ENCODE measurements at places on chromosomes 1 and 21.
A peak's percentile ranks its signal among the peaks of the same experiment; 100 is the strongest.

DNA sequence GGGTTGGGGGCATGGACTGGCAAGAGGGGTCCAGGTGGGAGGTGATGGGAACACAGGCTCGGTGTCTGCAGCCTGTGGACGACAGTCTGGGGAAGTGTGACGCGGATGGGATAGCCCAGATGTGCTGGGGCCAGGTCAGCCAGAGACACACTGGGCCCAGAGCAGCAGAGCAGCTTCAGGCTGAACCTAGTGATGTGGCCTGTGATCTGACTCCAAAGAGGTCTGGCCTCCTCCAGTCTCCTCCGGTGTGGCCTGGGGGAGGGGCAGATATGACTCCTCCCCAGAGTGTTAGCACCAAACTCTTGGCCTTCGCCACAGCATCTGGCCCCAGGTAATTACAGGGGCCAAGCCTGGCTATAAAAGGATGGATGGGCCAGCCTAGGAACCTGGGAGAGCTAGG, 13.5 kb downstream of the EFNA3 start:
- no peak for DNase-seq

GRCh38 chr21:16942703-16943102, 570.1 kb upstream of the CXADR start:
- no peak for DNase-seq

- DNase-seq: peak; percentile 13
These were observed 62.1 kb upstream of the JUN start for GRCh38 chr1:58845942-58846341.

DNA sequence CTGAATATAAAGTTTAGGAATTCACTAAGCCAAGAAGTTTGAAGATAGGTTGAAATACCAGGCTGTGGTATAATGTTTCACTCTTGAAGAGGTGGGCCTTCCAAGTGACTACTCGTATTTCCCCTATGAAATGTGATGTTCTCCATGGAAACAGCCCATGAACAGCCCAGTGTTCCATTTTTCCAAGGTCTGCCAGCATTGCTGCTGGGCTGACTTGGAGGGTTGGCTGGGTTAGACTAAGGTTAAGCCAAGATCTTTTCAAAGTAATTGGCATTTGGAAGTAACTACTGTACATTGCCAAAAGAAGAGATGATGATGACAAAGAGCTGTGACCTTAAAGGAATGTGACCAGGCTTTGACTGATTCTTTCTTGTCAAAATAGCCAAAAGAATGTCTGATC, 73.8 kb downstream of the RPE65 start:
- no peak for DNase-seq

GRCh38 chr1:208551633-208552320, 307.6 kb upstream of the PLXNA2 start:
- no peak for DNase-seq

GRCh38 chr1:207848234-207848633, 62.7 kb downstream of the CD34 start:
- DNase-seq: peak; percentile 83

DNA sequence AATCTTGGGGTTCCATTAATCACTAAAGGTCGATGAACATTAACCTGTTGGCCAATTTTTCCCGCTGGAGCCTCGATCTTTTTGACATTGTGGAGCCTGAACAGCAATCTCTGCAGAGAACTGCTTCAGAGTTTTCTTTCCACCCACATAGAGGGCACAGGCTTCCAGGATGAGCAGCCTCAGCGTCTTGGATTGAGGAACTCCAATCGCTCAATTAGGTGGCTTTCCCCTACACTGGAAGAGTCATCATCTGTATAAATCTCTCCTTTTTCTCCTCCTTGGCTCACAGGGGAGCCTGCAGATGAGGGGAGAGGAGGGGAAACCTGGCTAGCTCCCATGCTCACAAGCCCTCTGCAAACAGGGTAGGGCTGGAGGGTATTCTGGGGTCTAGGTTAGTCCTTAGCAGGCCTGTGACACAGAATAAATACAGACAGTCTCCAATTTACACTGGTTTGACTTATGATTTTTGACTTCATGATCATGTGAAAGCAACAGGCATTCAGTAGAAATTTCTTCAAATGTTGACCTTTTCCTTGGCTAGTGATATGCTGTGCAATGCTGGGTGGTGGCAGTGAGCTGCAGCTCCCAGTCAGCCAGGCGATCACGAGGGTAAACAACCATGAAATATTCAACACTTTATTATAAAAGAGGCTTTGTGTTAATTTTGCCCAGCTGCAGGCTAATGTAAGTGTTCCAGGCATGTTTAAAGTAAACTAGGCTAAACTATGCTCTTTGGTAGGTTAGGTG, 80.8 kb downstream of the PGBD5 start:
- DNase-seq: no peak

DNA sequence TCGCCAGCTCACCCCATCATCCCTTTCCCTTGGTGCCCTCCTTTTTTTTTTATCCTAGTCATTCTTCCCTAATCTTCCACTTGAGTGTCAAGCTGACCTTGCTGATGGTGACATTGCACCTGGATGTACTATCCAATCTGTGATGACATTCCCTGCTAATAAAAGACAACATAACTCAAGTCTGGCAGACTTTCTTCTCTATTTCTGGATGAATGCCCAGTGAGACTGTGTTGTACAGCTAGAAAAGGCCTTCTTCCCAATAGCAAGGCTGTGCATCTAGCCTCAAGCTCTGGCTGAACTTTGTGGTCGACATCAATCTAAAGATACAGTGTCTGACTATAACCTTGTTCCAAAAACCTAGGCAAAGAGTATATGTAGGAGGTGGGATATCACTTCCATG, 6.4 kb downstream of the IL24 start:
- no peak for DNase-seq

DNA sequence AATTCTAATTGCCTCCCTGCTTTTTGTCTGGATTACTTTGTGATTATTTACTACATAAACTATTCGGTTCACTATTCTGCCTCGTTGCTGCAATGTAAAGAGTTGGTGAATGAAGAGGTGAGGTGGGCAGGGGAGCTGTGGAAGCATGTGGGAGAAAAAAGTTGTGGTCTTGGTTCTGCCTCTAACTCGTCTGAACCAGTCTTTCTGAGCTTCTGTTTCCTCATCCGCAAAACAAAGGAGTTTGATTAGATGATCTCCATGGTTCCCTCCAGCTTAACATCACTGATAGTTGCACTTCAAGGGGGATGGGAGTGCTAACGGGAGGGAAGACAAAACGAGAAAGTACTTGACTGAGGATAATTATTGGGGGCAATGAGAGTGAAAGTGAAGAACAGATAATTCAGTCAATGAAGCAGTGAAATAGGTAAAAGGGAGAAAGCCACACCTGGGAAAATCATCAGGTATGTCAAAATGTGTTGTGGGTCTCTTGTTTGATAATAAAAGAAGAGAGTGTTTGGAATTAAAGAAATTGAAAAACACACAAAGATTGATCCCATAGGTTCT, 26.2 kb upstream of the UHMK1 start:
- DNase-seq: no peak

DNA sequence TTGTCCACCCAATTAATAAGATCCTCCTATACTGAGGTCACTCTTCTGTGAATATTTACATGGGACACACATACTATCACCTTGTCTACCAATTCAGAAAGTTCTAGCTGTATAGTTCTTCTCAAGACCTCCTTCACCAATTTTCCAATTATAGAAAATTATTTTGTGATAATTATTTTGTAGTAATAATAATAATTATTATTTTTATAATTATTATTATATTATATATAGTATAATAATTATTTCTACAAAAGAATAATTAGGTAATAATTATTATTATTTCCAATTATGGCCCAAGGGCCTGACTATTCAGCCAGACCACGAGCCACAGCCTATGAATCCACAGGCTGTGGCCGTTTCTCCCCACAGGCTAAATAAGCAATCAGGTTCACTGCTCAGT, 164.1 kb upstream of the IGSF21 start:
- DNase-seq: no peak

Measured in bone marrow (tissue), 2 donors.